Right renal cortex interstitium (tissue), 3 donors: ENCODE measurements at places on chromosomes 13 and 19.

DNA sequence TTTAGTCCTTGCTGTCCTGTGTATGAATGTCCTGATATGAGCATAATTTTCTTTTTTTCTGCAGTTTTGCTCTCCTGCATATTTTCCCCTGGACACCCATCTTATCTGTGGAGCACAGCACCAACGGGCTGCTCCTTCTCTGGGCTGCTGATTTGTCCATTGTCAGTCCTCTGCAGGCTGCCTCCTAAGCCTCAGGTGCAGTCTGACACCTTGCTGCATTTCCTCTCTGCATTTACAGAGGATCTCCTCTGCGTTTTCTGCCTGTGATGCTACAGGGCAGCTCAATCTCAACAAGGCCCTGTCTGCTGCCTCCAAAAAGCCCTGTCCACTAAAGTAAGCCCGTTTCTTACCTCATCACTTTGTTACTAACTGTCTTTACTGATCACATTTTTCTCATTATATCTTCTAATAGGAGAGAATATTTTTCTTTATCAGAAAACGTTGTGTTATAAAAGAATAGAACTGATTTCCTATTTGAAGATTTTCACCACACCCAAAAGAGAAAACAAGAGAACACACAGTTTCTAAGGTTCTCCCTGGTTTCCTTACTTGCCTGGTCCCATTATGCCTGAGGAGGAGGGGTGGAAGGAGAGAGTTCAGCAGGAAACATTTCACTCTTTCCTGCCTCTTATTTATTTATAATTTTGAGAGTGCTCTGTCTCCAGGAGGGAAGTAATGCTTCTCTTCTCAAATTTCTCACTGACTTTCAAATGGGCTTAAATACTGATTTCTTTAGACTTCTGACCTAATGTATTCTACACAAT is 65.6 kb upstream of the TDRD3 start:
- DNase-seq = no peak

DNA sequence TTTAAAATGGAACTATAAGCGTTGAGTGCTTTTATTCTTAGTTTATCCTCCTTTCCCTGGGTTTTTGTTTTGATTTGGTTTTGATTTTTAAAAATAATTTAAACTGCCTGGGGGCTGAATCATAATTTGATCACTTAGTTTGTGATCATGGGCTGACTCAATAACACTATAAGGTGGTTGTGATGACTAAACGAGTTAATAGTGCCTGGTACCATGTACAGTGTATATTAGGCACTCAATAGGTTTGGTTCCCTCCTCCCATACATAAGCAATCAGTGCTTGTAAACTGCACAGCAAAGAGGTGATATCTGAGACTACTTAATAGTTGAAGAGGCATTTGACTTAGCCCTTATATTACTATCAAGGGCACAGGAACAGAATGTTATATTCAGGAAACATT is 200.9 kb upstream of the RFC3 start:
- no peak for DNase-seq

- no peak for DNase-seq
These were observed 36.3 kb upstream of the RCBTB2 start for GRCh38 chr13:48569104-48569666.

DNA sequence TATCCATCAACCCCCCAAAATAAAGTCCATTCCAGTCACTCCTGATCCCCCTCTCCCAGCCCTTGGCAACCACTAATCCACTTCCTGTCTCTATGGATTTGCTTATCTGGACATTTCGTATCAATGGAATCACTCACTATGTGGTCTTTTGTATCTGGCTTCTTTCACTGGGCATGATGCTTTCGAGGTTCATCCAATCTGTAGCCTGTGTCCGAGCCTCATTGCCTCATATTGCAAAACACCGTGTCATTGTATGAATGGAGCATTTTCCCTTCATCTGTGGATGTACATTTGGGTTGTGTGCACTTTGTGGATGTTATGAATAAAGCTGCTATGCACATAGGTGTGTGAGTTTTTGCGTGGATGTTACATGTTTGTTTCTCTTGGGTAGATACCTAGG is 1.4 kb upstream of the FZR1 start:
- no peak for DNase-seq

- no peak for DNase-seq
These were observed 1.1 kb upstream of the MED26 start for GRCh38 chr19:16628984-16629691.
